OCI-LY7 (cell line): ENCODE measurements at places on chromosomes 1 and 21. TPM values are rescaled to one million over a fixed set of nuclear protein-coding genes. Genes with fewer than 3 reads are reported as not detected.

The ENO1 gene
- total RNA-seq: 884 and 1,337 TPM in 2 replicates

The LENEP gene
- total RNA-seq: 0.78 and 1.5 TPM in 2 replicates

The RHEX gene
- 9.9 and 10.0 TPM in 2 replicates for total RNA-seq

The CFHR2 gene
- not detected in 2 replicates for total RNA-seq

The CITED4 gene
- not detected in 2 replicates for total RNA-seq

The AIRE gene
- not detected in 2 replicates for total RNA-seq

The GNAT2 gene
- total RNA-seq: 1.3 and 2.0 TPM in 2 replicates

The PIK3R3 gene
- total RNA-seq: 25.8 and 27.0 TPM in 2 replicates

The HAO2 gene
- total RNA-seq: not detected in 2 replicates

The TDRD10 gene
- total RNA-seq: not detected in 2 replicates

The AADACL3 gene
- total RNA-seq: not detected in 2 replicates

The CR2 gene
- total RNA-seq: 11.7 and 13.5 TPM in 2 replicates

The ARMH1 gene
- 7.9 and 8.9 TPM in 2 replicates for total RNA-seq

The TP73 gene
- total RNA-seq: 0.37 and 0.48 TPM in 2 replicates
